ENCODE measurements at places on chromosomes 1 and 21. TPM values are rescaled to one million over a fixed set of nuclear protein-coding genes. Genes with fewer than 3 reads are reported as not detected.

- DNase-seq = no peak
Measured at GRCh38 chr1:64098846-64099582, 104.4 kb upstream of the UBE2U start.

GRCh38 chr1:201481761-201482493 lies 12.9 kb upstream of the PHLDA3 start:
- no peak for DNase-seq

DNA sequence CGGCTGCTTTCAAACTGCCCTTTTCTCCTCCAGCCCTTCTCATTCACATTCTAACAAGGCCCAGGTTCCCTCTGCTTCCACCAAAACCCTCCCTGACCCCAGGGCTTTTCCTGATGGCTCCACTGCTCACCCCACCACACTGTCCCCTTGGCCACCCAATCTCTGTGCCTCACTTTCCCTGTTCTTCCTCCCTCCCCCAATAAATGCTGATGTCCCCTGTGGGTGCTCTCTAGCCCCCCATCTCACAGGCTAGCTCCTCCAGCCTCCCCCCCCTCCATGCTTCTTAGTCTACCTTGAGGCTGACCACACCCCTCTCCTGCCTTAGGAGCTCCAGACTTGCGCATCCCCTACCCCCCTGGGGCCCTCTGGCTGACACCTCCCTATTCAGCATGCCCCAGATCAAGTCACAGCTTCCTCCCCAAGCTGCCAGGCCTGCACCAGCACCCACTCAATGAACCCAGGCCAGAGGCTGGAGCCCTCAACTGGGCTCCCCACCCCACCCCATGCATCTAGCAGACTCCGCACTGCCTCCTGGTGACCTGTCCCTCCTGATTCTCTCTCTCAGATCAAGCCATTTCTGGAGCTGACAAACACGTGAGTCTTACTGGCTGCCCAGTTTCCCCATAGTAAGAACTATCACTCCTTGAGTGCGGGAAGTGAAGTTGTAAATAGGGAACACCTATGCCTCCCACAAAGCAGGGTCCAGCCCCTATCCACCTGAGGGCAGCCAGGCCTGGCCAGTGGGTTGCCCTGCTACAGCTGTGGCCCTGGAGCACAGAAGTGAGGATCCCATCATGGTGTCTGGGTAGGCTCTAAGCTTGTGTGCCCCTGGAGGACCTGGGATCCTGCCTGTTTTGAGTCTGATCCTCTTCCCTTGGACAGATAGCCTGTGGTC lies 117.9 kb downstream of the DMRTB1 start:
- DNase-seq = no peak

Gene DCST1
- not detected for total RNA-seq

- no peak for DNase-seq
Measured at GRCh38 chr1:86357796-86358195, 38.3 kb downstream of the ODF2L start.

GRCh38 chr1:29648026-29648425 lies 411.7 kb downstream of the PTPRU start:
- no peak for DNase-seq

Gene RNU1-2
- under 0.01 TPM for total RNA-seq

Gene DPT
- 60.7 TPM for total RNA-seq

GRCh38 chr1:207897188-207897587 lies 13.7 kb downstream of the CD34 start:
- no peak for DNase-seq

Gene PLA2G2F
- not detected for total RNA-seq

Gene CNKSR1
- total RNA-seq = 17.5 TPM

- no peak for DNase-seq
Measured at GRCh38 chr1:3842912-3843311, 14.1 kb downstream of the CEP104 start.

GRCh38 chr1:10630661-10631120 lies 155.9 kb downstream of the PEX14 start:
- DNase-seq = no peak

GRCh38 chr1:197976368-197976767 lies 59.2 kb downstream of the LHX9 start:
- DNase-seq = no peak

- no peak for DNase-seq
Measured at GRCh38 chr21:29384683-29385359, 86.1 kb downstream of the BACH1 start.

Gene MXRA8
- 326 TPM for total RNA-seq

DNA sequence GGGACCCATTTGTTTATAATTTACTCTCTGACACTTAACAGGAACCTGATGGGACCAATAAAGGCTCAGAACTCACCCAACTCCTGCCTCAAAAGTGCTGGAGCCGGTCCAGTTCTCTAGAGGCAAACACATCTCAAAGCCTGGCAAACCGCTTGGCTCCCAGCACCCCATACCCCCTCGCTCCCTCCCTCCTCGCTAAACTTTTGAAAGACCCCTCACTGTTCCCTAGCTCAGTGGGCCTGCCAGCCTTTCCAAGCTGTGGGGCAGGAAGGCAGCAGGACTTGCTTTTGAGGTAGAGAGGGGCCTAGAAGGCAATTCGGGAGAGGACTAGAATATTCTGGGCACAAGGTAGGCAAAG lies 40.2 kb downstream of the PAX7 start:
- DNase-seq = no peak

DNA sequence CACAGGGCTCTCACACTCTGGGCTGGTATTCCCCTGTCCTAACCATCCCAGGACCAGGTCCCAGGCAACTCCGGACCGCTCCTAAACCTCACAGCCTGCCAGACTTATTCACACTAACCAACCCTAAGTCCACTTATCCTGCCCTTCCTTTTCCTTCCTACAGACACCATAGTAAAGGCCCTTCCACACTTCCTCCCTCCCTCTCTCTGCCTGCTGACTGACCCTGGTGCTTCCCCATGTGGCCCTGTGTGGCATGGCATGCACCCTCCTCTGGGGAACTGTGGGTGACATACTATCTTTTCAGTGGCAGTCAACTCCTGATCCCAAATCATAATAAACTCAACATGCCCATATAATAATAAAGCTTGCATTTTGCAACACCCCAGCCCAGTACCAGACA lies 155.1 kb upstream of the DNAH14 start:
- DNase-seq = no peak

DNA sequence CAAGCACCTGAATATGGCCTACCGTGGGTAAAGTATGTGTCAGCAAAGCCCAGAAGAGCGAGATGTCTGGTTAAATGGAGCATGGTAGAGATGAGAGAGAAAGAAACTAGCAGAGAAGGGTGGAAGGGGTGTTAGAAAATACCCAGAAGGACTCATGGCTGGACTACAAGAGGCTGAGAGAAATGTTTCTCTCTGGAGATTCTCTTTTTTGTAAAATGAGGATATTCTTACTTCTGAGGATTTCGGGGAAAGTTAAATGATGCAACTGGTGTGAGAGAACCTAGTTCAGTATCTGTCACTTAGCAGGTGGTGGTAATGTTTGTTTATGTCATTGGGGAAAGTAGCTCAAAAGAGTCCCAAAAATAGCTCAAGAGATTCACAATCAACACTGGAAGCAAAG lies 7.2 kb upstream of the EPS15 start:
- no peak for DNase-seq

DNA sequence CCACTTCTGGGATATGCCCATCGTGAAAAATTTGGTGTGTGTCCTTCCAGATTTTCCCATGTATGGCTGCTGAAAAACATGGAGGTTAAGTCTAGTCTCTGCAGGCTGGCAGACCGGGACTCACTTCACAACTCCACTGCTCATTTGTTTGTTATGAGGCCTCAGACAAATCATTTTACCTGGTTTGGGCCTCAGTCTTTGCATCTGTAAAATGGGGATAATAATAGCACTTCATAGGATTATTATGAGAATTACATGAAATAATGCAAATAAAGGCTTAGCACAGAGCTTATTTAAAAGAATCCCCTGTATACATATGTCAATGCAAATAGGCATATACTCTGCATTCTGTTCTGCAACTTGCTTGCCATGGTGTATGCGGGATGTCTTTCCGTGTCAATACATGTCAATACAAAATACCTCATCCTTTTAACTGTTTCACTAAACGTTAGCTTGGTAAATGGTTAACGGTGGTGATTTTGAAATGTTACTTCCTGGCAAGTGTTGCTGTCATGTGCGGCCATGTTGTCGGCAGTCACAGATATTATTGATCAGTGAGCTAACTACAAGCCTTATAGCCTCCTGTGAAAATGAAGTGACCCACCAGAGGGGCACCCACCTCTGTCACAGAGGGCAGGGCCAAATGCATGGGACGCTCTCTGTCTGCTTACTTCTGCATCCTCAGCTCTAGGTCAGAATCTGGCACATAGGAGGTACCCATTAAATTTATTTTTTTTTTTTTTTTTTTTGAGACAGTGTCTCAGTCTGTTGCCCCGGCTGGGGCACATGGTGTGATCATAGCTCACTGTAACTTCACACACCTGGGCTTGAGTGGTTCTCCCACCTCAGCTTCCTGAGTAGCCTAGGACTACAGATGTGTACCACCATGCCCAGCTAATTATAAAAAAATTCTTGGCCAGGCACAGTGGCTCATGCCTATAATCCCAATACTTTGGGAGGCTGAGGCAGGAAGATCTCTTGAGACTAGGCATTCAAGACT lies 4.3 kb downstream of the LCK start:
- no peak for DNase-seq

Gene ABCA4
- total RNA-seq = 2.0 TPM

- no peak for DNase-seq
Measured at GRCh38 chr1:113390871-113391648, 745 bp downstream of the MAGI3 start.

DNA sequence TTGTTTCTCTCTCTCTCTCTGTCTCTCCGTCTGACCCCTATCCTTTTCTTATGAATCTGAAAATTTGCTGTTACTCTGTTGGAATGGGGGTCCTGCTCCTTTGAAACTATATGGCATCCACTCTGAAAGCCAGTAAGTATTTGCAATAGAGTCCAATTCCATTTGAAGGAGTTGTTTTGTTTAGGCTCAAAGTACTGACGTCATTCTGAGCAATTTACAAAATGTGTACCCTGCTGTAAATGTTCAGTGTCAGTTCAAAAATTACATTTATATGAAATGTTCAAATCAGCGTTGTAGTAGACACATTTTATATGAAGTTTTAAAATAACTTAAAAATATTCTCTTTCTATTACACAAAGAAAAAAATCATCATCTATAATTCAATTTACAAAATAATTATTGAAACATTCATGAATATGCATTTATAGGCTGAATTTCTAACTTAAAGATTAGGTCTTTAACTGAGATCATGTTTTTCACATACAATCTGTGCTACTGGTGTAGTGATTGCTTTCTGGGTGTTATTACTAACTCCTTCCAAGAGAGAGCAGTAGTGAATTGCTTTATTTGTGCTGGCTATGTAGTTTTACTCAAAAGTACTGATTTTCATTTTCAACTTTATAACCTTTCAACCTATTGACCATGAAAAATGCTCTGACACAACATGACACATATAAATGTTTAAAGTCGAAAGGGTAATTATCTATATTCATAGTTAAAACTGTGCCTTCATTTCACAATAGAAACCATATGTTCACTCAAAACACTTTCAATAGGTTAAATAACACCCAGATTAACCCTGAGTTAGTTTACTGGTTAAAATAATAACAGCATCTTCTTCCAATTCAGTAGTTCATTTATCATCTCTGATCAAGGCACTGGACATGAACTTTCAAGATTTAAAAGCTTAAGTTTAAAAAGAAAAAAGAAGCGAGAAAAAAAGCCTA lies 253.1 kb upstream of the ADGRL4 start:
- DNase-seq = no peak

Gene OPTC
- not detected for total RNA-seq

DNA sequence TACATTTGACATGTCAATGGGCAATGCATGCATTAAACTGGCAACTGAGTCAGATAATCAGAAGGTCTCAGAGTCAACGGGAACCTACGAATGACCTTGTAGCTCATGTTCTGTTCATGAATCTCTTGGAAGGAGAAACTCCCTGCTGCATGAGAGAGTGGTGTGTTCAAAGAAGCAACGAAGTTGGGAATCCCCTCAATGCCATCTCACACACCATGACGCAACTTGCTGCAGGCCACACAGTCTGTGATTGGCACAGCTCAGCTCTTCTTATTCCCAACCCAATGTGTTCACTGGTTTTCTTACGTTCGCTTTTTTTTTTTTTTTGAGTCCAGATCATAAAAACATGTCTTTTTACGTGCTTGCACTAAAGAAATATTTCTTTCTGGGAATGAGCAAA lies 53.5 kb upstream of the PRDM2 start:
- DNase-seq = no peak

Gene DNAJC6
- total RNA-seq = 3.7 TPM

- DNase-seq = no peak
Measured at GRCh38 chr1:56000424-56000823, 578.9 kb downstream of the PLPP3 start.

DNA sequence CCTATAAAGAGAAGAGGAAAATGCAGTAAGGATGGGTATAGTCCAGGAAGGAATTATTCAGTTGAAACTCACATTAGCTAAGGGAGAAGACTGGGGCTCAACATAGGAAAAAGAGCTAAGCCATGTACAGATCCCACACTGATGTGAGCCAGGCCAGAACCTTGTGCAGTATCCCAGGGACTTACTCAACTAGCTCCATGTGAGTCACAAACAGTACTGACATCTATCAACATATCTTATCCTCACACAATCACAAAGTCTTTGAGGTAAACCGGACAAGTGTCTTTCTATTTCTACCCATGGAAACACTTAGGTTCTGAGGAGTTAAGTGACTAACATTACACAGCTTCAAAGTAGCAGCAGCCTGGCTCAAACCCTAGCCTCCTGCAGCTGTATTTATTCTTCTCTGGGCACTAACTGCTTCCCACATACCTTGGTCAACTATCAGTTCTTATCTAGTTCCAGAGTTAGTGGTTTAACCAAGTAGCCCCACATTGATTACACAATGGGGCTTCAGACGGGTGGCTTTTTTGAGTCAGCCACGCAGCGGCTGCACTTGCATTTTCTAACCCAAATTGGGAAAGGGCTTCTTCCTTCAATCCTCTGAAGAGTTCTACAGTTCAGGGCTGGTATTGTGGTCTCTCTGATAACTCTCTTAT lies 9.5 kb downstream of the CD5L start:
- no peak for DNase-seq

Gene GBP3
- total RNA-seq = 51.9 TPM

GRCh38 chr1:174964261-174964971 lies 35.3 kb upstream of the CACYBP start:
- DNase-seq = no peak

Gene ERRFI1
- total RNA-seq = 158 TPM

- no peak for DNase-seq
Measured at GRCh38 chr1:54826226-54826816, 25.2 kb upstream of the TTC22 start.

DNA sequence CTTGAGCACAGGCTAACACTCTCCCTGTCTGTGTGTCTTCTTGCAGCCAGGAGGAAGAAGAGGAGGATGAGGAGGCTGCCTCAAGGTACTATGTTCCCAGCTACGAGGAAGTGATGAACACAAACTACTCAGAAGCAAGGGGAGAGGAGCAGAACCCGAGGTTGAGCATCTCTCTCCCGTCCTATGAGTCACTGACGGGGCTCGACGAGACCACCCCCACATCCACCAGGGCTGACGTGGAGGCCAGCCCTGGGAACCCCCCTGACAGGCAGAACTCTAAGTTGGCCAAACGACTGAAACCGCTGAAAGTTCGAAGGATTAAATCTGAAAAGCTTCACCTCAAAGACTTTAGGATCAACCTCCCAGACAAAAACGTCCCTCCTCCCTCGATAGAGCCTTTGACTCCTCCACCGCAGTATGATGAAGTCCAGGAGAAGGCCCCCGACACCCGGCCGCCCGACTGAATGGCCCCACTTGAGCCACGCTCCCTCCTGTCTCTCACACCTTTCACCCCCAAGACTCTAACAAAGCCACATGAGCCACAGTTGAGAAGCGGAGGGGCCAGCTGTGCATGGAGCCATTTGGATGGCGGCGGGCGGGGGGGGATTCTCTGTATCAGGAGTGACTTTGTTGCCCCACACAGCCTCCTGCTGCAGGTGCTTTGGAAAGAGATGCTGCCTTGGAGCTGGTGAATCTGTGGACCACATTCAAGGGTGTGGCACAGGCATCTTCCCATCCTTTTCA lies 27.6 kb upstream of the FHAD1 start:
- no peak for DNase-seq
